ENCODE measurements at places on chromosomes 7 and 10. TPM values are rescaled to one million over a fixed set of nuclear protein-coding genes. Genes with fewer than 3 reads are reported as not detected.

DNA sequence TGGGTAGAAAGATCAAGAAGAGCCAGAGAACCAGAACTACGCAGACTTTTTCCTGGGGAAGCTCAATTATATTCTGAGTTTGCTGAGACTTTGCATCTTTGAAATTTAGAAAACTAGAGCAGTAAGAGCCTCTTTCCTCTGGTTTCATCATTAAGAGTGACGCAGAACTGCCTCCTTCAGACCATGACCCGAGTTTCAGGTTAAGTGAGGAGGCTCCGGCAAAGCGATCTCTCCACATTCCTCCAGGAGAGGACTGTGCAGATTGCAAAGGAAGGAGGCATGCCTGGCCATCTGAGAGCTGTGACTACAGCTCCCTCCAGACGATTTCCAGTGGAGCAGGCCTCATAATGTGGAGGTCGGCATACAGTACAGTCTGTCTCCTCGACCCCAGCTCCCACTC, 115.8 kb upstream of the LANCL2 start:
- H3K36me3 ChIP-seq = no peaks in the 10 kb centered on the region
- no peaks in the 10 kb centered on the region for H3K4me1 ChIP-seq
- H3K4me3 ChIP-seq = no peak overlapping the region

DNA sequence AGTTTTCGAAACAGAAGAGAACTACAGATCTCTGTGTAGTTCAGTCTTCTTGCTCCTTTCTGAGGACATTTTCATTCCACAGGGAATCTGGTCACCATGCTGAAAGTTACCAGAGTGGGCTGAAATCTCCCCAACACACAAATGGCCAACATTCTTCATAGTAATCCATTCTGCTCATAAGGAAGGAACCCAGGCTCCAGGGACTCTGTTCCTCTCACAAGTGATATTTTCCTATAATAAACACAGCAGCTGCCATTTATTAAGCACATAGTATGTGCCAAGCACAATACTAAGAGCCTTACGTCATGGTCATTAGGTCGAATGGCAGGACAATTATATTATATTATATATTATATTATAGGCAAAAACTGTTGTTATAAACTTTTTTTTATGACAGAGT, 109.8 kb downstream of the RAB11FIP2 start:
- H3K27ac ChIP-seq = no peak overlapping the region
- no peak overlapping the region for H3K4me3 ChIP-seq
- H3K4me1 ChIP-seq = peaks cover under 1% of the 10 kb centered on the region
- DNase-seq = no peak
- H3K36me3 ChIP-seq = no peaks in the 10 kb centered on the region

DNA sequence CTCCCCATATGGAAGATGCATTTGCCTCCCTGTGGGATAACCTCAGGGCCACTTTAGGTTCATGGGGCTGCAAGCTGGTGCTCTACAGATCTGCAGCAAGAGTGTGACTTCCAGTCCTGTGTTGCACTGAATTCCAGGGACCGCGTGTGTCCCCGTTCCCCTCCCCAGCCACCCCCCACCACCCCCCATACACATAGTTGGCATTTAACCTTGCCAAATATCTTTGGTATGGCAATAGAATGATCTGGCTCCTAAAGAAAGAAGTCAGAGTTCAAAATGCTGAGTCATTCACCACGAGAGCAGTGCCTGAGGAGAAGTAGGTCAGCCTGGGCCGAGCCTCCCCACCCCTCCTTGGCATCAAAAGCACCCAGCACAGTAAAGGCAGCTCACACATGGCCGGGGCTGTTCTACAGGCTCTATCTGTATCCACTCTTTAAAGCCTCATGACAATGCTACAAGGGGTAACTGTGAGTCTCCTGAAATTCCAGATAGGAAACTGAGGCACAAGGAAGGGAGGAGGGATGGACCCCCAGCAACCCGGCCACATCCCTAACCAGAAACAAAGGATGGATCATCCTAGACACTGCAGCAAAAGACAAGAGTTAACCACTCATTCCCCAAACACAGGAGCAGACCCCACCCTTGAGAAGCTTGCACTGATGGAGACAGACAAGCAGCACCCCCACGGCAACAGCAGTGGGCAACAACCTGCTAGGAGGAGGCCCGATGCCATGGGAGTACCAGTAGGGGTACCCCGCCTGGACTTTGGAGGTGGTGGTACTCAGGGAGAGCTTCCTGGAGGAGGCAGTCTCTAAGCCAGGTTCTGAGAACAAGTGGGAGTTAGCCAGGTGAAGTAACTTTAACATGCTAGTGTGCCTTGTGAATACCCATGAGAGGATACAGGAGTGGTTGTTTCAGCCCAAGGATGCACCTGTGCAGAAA, 70.3 kb upstream of the NANOS1 start:
- H3K27ac ChIP-seq = no peak overlapping the region
- no peak overlapping the region for H3K4me3 ChIP-seq

DNA sequence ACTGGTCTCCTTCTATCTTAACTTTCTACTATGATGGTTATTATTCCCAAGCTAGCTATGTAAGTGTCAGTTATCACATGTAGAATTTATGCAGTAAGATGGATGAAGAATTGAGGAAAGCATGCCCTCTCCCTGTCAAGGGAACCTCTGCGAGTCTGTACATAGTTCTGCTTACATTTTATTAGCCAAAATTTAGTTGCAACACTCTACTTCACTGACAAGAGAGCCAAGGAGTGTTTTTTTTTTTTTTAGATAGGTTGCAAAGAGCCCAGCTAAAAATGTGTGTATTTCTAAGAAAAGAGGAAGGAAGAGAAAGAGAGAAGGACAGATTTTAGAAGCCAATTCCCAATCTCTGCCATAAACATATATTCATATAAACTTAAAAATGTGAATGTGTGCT, 357.7 kb upstream of the LRRN3 start:
- no peaks in the 10 kb centered on the region for H3K4me1 ChIP-seq
- H3K27me3 ChIP-seq = peaks cover 2% of the 10 kb centered on the region
- no peak for DNase-seq
- H3K27ac ChIP-seq = no peak overlapping the region

- no peaks in the 10 kb centered on the region for H3K27me3 ChIP-seq
- no peak for DNase-seq
- no peaks in the 10 kb centered on the region for H3K4me1 ChIP-seq
These were observed 237.3 kb downstream of the DGKI start for GRCh38 chr7:137609500-137609899.

GRCh38 chr10:119207713-119208552, 562 bp downstream of the GRK5 start:
- H3K36me3 ChIP-seq = no peaks in the 10 kb centered on the region
- H3K27me3 ChIP-seq = peaks cover 14% of the 10 kb centered on the region
- peak overlapping the region; percentile 99 for H3K4me3 ChIP-seq
- peak; percentile 40 for DNase-seq
- H3K27ac ChIP-seq = peak overlapping the region; percentile 98

DNA sequence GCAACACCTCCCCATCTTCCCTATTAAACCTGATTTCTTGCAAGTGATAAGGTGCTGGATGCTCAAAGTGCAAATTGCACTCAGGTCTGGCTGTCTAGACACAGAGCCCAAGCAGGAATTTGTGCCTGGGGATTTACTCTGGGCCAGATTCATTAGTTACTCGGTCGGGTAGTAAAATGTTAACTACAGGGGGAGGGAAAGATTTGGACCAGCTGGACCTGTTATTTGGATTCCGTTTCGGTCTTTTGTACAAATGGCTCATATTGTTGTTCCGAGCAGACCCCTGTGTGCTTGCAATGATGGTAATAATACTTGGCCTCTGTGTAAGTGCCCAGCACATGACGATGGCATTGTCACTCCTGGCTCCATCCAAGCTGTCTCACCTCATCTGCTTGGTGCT, 609.6 kb downstream of the KCNMA1 start:
- H3K27me3 ChIP-seq = no peaks in the 10 kb centered on the region
- H3K36me3 ChIP-seq = no peaks in the 10 kb centered on the region
- H3K4me1 ChIP-seq = peaks cover 6% of the 10 kb centered on the region
- DNase-seq = no peak
- no peak overlapping the region for H3K4me3 ChIP-seq
- H3K27ac ChIP-seq = no peak overlapping the region

Gene CPVL
- 20.3 TPM for total RNA-seq

GRCh38 chr10:97053276-97053675, 132.5 kb downstream of the SLIT1 start:
- no peak for DNase-seq
- H3K4me1 ChIP-seq = peaks cover 9% of the 10 kb centered on the region
- peaks cover 2% of the 10 kb centered on the region for H3K27me3 ChIP-seq
- peaks cover 8% of the 10 kb centered on the region for H3K36me3 ChIP-seq
- H3K27ac ChIP-seq = no peak overlapping the region

Gene CCDC172
- not detected for total RNA-seq

- H3K4me1 ChIP-seq = peaks cover 6% of the 10 kb centered on the region
- no peak overlapping the region for H3K4me3 ChIP-seq
- no peak for DNase-seq
- H3K27ac ChIP-seq = no peak overlapping the region
- H3K27me3 ChIP-seq = peaks cover 2% of the 10 kb centered on the region
These were observed 32.3 kb downstream of the VIPR2 start for GRCh38 chr7:159112136-159113011.

- no peaks in the 10 kb centered on the region for H3K27me3 ChIP-seq
- no peaks in the 10 kb centered on the region for H3K36me3 ChIP-seq
- no peak overlapping the region for H3K4me3 ChIP-seq
- H3K4me1 ChIP-seq = peaks cover 8% of the 10 kb centered on the region
- DNase-seq = no peak
These were observed 11.1 kb downstream of the WAC start for GRCh38 chr10:28544058-28544457.

- no peaks in the 10 kb centered on the region for H3K4me1 ChIP-seq
- H3K27ac ChIP-seq = no peak overlapping the region
- H3K27me3 ChIP-seq = peaks cover 2% of the 10 kb centered on the region
- no peaks in the 10 kb centered on the region for H3K36me3 ChIP-seq
- DNase-seq = no peak
These were observed 275.9 kb downstream of the PRPF18 start for GRCh38 chr10:13862546-13863233.

Gene CD36
- total RNA-seq = 1.7 TPM

GRCh38 chr7:11127114-11127785, 153.6 kb downstream of the PHF14 start:
- peak overlapping the region; percentile 60 for H3K27ac ChIP-seq
- peaks cover 39% of the 10 kb centered on the region for H3K4me1 ChIP-seq
- H3K36me3 ChIP-seq = no peaks in the 10 kb centered on the region
- H3K27me3 ChIP-seq = no peaks in the 10 kb centered on the region

DNA sequence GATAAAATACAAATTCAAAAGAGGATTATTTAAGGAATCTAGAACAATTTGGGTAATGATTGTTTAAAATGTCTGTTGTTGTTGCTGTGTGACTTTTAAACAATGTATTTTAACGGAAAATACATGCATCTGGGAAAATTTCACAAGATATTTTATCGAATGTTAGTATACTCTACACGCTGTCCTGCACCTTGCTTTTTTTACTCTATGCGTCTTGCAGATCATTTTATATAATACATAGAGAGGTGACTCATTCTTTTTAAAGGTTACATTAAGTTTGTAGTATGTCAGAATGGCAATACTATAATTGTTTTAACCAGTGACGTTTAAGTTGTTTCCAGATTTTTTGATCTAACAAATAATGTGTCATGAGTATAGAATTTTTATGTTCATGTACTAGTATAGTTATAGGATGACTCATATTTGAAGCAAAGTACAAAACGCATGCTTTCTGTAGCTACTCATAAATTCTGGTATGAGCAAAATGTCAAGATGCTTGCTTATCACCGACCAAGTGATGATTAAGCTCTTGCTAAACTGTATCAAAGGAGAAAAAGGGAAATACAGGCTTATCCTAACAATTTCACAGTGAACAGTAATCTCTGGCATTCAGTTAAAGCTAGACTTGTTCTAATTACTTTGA, 4.9 kb downstream of the DKK1 start:
- H3K27me3 ChIP-seq = peaks cover 9% of the 10 kb centered on the region
- H3K27ac ChIP-seq = no peak overlapping the region
- no peak overlapping the region for H3K4me3 ChIP-seq
- H3K36me3 ChIP-seq = no peaks in the 10 kb centered on the region

DNA sequence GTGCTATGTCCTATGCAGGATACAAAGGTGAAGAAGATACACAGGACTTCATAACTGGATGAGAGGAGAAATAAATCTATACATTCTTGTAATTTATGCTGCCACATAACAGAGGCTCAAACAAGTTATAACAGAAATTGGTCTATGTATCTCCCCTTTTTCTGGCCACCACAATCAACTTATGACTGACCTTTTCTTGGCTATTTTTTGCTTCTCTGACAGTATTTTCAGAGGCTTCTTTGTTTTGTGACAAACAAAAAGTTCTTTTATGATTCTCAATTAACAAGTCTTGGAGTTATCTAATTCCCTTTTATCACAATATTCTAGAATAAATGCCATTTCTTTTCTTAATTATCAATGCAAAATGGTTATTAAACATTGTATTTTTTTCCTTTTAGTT, 953.0 kb upstream of the ZWINT start:
- DNase-seq = no peak
- no peaks in the 10 kb centered on the region for H3K4me1 ChIP-seq

DNA sequence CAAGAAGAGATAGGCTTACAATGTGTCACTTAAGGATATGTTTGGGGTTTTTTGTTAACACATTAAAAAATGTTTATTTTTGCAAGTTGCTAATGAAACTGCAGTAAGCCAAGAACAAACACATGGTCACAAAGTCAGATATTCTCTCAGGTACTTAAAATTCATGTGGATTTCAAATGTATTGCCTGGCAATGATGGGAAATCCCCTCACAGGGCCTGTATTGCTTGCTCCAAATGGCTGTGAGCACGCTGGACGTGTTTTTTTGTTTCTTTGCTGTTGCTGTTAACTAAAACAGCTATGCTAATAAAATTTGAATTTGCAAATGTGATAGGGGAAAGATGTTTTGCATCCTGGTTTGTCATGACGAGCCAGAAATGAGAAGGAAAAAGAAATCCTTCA, 3.8 kb upstream of the CELF2 start:
- DNase-seq = no peak
- no peak overlapping the region for H3K27ac ChIP-seq
- H3K27me3 ChIP-seq = peaks cover 5% of the 10 kb centered on the region
- H3K4me3 ChIP-seq = no peak overlapping the region
- no peaks in the 10 kb centered on the region for H3K36me3 ChIP-seq

DNA sequence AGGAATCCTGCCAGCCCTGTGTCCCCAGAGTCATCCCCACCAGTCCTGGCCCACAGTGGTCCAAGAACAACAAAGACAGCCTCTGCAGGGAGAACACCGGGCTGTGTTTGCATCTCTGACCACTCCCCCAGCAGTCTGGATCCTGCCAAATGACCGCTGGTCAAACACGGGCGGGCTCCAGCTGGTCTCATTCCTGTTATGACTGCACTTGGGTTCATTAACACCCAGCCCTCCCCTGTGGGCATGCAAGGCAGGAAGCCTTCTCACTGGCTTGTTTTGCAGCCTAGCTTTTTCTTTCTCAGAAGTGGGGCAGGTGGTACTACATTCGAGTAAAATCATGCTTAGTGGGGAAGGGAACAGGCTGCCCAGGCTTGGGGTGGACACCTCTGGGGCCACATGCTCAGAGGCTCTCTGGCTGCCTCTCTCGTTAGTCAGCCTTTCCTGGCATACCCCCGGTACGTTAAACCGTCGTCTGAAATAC, 190.0 kb downstream of the PLXNA4 start:
- H3K27me3 ChIP-seq = peaks cover 8% of the 10 kb centered on the region
- no peaks in the 10 kb centered on the region for H3K36me3 ChIP-seq
- peaks cover 57% of the 10 kb centered on the region for H3K4me1 ChIP-seq
- peak overlapping the region; percentile 83 for H3K27ac ChIP-seq
- peak overlapping the region; percentile 20 for H3K4me3 ChIP-seq

GRCh38 chr10:130079614-130080460, 30.8 kb downstream of the C10orf143 start:
- DNase-seq = no peak
- no peak overlapping the region for H3K4me3 ChIP-seq
- peaks cover 6% of the 10 kb centered on the region for H3K36me3 ChIP-seq
- H3K27ac ChIP-seq = no peak overlapping the region

Gene NPFFR1
- not detected for total RNA-seq
